PC-3 (cell line): ENCODE measurements at places on chromosomes 4 and X. TPM values are rescaled to one million over a fixed set of nuclear protein-coding genes. Genes with fewer than 3 reads are reported as not detected.

PCSK1N gene
- total RNA-seq = 135 and 177 TPM in 2 replicates

CYBB gene
- 0.40 and 0.46 TPM in 2 replicates for total RNA-seq

CLGN gene
- total RNA-seq = 7.9 and 9.6 TPM in 2 replicates

SLC49A3 gene
- not detected in 2 replicates for total RNA-seq

STPG2 gene
- total RNA-seq = 0.40 TPM in 1 of 2 replicates, not detected in the other
